ENCODE measurements at places on chromosomes 5 and 9.

GRCh38 chr5:58341476-58341875, 118.4 kb downstream of the PLK2 start:
- DNase-seq, result no peak

DNA sequence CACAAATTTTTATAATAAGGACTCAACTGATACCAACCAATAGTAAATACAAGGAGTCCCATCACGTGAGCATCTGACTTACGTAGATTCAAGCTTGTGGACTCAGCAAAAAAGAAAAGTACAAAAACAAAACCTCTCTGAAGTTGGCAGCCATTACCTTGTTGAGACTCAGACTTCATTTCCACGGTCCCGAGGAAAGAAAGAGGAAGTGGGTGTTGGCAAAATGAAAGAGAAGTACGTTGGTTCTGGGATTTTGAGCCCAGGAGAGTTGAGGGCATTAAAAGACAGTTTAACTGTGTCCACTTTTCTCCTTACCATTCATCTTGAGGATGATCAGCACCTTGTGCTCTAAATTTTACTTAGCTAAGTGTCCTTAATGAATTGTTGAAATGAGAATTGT, 26.7 kb downstream of the NCBP1 start:
- DNase-seq, result no peak

- no peak for DNase-seq
Observed at GRCh38 chr5:85049020-85049419, 664.3 kb upstream of the EDIL3 start.

DNA sequence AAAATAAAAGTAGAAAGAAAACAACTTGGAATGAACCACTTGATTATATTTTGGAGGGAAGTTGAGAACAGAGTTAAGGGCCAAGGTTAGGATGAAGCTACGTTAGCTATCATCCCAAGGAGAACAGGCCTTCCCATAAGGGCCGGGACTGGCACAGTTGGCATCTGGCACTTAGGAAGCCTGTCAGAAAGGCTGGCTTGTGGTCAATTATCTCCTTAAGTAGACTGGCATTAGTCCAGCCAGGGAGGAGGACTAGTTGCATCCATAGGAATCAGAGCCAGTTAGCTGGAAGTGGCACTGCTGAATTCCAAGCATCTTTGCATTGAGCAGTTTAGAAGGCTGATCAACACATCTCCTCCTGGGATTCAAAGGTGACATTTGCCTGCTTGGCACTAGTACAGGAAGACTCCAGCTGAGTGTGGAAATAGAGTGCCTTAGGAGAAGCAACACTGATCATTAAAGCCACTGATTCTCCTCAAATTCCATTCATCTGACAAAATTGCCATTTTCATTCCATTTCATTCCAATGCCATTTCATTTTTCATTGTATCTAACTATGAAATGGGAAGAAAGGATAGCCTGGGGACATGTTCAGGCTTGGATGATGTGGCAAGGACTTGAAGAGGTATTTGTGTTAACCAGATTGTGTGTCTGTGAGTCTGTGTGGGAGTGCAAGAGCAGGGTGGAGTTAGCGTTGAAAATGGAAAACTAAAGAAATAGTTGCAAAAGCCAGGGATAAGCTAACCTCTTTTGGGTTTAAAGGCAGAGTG, 5.5 kb downstream of the FOXB2 start:
- no peak for DNase-seq

GRCh38 chr5:17445185-17445584, 52.8 kb upstream of the TAF11L2 start:
- DNase-seq, result no peak

DNA sequence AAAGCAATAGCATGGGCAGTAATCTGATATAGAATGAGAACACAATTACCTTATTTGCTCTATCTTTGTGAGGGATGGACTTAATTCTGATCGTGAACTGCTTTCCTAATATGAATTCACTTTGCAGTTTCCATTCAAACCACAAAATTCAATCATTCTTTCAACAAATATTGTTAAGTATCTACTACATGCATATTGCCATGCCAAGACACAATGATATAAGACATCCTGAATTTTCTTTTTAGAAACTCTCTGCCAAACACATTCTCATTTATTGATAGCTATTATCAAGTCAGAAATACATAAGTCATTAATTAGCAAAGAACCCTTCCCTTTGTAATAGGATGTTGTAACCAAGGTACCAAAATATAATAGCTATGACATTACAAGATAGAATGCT, 121.6 kb upstream of the TARS1 start:
- no peak for DNase-seq

DNA sequence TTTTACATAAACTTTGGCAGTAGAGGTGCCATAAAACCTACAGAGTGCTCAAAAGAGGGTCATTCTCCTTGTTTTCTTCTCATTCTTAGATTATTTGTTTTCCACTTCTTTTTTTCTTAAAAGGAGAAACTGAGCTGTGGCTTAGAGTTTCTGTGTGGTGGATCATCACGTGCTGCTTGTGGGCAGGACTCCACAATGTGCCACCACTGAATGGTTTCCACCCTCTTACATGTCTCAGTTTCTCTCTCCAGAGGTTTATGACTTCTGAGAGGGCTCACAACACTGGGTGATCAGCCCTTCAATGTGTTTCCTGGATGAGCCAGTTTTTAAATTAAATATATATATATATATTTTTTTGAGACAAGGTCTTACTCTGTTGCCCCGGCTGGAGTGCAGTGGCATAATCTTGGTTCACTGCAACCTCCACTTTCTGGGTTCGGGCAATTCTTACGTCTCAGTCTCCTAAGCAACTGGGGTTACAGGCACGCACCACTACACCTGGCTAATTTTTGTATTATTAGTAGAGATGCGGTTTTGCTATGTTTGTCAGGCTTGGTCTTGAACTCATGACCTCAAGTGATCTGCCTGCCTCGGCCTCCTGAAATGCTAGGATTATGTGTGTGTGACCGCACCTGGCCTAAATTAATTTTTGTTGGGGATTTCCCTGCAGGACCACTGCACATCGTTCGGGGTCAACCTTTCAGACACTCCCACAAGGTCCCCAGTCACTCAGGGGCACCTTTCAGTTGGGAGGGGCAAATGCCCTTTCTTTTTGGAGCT, 3.1 kb upstream of the UNC13B start:
- no peak for DNase-seq

DNA sequence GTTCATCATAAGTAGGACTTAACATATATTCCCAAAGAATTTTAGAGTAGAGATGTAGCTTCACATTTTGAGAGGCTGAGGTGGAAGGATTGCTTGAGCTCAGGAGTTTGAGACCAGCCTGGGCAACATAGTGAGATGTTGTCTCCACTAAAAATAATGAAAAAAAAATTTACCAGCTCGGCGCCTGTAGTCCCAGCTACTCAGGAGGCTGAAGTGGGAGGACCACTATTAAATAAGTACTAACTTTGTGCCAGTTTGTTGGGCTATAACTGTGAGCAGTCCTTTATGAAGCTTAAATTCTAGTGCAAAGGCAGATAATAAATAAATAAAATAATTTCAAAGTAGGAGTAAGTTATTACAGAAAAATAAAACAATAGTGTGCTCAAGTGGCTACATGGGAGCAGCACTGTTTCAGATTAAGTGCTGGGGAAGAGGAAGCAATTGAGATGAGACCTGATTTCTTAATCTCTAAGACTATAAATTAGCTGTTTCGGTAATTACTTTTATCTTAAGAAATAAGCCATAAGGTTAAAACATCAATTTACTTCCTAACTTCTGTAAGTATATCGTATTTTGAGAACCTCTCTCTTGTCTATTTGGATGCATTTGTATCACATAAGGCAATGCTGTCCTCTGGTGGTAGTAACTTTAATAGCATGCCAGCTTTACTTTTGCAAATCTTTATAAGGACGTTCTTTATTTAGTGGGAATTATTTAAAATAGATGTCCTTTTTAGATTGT, 98.9 kb downstream of the CSNK1G3 start:
- DNase-seq, result peak; percentile 67

- no peak for DNase-seq
Observed at GRCh38 chr9:125932746-125933455, 185.7 kb downstream of the PBX3 start.

- DNase-seq, result peak; percentile 30
Observed at GRCh38 chr5:96936431-96937320, 796 bp downstream of the LNPEP start.

- DNase-seq, result no peak
Observed at GRCh38 chr9:99371376-99371775, 149.3 kb downstream of the SEC61B start.

DNA sequence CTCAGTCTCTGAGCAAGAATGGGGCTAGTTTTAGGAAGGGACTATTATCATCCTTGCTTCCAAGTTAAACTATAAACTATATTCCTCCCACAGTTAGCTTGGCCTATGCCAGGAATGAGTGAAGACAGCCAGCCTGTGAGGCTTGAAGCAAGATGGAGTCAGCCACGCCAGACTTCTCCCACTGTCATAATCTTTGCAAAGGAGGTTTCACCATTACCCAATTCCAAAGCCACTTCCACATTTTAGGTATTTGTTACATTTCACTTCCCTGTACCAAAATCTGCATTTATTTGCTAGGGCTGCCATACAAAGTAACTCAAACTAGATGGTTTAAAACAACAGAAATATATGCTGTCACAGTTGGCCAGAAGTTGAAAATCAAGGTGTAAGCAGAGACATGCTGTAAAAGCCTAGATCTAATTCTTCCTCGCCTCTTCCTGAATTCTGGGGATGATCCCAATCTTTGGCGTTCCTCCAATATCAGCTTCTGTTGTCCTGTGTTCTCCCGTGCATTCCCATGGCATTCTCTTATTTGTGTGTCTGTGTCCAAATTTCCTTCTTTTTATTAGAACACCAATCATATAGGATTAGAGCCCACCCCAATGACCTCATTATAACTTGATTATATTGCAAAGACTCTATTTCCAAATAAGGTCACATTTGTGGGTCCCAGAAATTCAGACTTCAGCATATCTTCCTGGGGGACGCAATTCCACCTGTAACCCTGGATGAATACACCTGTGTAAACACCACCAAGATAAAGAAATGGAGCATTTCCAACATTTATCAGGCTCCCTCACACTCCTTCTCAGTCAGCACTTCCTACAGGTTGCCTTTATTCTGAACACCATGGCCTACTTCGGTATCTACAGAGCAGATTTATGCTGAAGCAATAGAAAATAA, 126.8 kb downstream of the GCNT1 start:
- no peak for DNase-seq

- DNase-seq, result no peak
Observed at GRCh38 chr5:172530406-172530805, 76.1 kb upstream of the SH3PXD2B start.

DNA sequence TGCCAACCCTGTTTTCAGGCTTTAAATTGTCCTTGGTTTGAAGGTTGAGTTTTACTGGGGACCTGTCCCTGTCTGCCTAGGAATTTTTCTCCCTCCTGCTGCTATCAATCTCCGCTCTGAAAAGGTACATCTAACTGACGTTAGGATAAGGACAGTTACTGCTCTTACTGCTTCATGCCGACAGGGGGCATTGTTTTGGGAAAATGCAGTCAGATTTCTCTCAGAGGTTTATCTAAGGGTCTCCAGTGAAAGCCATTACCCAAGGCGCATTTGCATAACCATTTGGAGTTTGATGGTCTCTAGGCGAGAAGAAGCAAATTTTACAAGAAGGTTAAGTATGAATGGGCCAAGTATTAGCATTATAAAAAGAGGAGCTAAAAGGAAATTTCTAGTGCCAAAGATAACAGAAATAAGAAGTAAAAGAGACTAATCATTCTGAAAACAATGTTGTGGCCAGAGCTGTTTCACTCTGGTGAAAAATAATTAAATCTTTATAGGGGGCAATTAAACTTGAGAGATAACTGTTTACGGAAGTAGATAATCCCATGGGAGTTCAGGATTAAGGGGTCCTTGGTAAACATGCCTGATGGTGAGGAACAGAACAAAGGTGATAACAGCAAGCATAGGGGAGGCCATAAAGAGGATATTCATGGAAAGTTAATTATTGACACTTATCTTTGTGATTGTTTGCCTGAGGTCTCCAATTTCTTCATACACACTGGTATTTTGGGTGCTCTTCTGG, 605.0 kb downstream of the MTRR start:
- no peak for DNase-seq

DNA sequence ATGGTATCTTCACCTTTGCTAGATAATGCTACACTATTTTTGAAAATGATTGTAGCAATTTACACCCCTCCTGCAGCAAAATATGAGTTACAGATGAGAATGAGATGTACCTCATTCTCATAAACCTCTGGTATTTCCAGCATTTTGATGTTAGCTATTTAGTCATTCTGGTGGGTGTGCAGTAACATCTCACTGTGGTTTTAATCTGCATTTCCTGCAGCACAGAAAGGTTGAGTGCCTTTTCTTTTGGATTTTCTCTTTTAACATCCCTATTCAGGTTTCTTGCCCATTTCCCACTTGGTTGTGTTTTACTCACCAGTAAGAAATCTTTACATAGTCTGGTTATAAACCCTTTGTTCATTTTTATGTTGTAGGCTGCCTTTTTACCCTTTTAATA, 206.2 kb downstream of the NR3C1 start:
- peak; percentile 42 for DNase-seq

- peak; percentile 11 for DNase-seq
Observed at GRCh38 chr5:143374496-143375217, 28.8 kb downstream of the NR3C1 start.

DNA sequence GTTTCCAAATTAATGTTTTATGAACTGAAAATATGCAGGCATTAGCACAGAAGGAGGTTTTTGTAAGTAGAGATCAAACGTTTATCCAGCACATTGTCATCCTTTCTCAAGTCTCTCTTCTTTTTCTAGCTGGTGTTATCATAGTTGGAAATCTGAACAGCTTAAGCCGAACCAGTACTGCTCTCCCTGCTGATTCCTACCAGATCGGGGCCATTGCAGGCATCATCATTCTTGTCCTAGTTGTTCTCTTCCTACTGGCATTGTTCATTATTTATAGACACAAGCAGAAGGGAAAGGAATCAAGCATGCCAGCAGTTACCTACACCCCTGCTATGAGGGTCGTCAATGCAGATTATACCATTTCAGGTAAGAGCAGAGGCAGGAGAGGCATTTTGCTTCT, 72.1 kb upstream of the PRRC1 start:
- DNase-seq, result no peak

DNA sequence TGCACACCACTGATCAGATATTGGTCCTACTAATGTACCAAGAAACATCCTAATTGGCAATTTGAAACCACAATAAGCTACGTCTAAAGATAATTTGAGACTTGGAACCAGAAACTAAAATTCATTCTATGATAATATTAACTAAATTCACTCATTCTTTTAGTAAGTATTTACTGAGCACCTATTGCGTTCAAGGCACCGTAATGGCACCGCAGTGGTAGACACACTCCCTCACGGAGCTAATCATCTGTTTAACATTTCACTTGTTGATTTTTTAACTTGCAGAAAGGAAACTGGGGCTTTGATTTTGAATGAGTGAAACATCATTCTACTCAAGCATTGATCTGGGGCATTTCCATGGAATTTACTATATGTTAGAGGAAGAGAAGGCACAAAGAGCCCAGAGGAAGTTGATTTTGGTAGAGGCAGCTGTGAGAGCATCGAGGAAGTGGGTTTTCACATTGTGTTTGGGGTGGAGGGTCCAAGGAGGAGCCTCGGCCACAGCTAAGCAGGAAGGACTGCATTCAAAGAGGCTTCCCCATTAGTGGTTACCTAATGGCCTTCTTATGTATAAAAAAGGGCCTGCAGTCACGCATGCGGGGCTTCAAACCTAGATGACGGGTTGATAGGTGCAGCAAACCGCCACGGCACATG, 7.1 kb downstream of the RAPGEF1 start:
- no peak for DNase-seq

Measured in EH (cell line).